ENCODE measurements at places on chromosomes 12 and 14.
A peak's percentile ranks its signal among the peaks of the same experiment; 100 is the strongest.

- DNase-seq, result no peak
Measured at GRCh38 chr12:126742241-126742641, 1524.7 kb upstream of the TMEM132C start.

DNA sequence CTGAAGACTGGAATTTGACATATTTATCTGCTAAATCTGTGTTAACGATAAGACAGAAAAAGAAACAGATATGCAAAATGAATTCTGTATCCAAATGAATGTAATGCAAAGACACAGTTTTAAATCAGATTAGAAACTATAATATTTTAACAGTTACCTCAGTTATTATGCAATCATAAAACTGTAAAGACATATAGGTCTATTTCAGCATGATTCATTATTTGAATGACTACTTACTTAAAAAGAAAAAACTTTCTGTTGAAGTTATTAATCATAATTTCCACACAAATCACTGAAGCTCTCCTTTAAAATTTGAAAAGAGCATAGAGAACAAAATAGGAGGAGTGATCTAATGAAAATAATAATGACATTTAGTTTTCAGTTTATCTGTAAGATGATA is 742.6 kb downstream of the FSCB start:
- no peak for DNase-seq

DNA sequence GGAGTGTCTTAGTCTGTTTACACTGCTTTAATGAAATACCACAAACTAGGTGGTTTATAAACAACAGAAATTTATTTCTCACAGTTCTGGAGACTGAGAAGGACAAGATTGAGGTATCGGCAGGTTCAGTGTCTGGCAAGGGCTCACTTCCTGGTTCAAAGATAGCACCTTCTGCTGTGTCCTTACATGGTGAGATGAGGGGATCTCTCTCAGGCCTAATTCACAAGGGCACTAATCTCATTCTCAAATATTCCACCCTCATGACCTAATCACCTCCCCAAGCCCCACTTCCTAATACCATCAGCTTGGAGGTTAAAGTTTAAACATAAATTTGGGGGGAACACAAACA is 35.0 kb upstream of the PLEK2 start:
- DNase-seq, result no peak

GRCh38 chr12:116186482-116187150 is 90.9 kb downstream of the MED13L start:
- DNase-seq, result no peak

DNA sequence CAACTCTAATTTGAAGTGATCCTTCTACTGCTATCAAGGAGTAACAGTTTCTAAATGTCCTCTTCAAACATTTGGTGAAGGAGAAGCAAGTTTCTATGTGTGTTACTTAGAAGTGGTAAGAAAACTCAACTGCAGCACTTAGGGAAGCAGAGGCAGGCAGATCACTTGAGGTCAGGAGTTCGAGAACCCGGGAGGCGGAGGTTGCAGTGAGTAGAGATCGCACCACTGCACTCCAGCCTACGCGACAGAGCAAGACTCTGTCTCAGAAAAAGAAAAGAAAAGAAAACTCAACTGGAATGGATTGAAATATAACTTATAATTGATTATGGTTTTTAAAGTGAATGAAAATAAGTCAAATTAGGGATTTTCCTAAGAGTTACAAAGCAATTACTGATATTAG is 169.7 kb upstream of the ATP2B1 start:
- no peak for DNase-seq

DNA sequence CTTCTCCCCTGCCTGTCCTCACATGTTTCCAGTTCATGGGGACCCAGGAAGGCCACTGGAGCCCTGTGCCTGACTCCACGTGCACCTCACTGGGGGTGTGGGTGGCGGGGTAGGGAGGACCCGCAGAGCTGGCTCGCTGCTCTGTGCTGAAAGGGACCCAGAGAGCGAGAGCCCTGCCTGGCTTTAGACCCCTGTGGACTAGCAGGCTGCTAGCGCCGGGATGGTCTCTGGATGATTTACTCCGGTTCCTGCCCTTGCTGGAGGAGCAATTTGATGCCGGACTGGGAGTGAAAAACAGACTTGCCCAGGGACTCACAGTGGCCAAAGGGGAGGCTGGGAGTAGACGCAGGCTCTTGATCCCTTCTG is 49.0 kb downstream of the NTF3 start:
- DNase-seq, result no peak

GRCh38 chr14:76386944-76387782 is 11.2 kb downstream of the ESRRB start:
- peak; percentile 47 for DNase-seq

DNA sequence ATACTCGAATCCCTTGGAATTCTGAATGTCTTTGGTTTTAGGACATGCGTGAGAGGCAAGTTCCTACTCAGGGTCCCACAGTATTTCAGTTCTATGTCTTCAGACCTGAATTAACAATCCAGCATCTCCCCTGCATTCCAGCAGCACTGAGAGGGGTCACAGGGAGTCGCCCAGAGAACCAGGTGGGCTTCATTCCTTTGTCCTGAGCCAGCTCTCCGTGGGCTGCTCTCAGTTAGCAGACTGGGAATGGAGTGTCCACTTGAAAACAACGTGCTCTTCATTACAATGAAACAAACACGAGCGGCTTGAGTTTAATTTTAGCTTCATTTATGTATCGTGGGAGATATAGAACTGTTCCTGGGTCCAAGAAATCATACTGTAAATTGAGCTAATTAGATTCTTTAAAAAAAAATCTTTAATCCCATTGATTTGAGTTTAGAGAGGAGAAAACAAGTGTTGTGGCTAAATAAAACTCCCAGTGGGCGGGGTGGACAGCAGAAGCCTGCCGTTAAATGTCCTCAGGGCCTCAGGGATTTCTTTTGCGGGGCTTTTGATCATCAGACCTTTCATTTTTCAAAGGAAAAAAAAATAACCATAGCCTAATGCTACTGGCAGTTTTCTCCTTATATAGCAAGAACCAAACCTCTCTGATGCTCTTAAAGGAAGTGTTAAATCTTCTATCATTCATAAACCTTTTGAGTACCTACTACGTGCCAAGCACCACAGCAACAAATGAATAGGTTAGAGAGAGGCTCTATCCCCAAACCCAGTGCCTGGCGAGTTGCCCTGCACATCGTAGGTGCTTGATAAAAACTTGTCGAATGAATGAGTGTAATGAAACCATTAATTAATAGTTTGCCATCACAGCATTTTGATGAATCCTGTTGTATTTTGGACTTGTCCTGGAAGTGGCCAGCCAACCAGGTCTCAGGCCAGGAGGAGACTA is 140.4 kb downstream of the CHST11 start:
- no peak for DNase-seq

DNA sequence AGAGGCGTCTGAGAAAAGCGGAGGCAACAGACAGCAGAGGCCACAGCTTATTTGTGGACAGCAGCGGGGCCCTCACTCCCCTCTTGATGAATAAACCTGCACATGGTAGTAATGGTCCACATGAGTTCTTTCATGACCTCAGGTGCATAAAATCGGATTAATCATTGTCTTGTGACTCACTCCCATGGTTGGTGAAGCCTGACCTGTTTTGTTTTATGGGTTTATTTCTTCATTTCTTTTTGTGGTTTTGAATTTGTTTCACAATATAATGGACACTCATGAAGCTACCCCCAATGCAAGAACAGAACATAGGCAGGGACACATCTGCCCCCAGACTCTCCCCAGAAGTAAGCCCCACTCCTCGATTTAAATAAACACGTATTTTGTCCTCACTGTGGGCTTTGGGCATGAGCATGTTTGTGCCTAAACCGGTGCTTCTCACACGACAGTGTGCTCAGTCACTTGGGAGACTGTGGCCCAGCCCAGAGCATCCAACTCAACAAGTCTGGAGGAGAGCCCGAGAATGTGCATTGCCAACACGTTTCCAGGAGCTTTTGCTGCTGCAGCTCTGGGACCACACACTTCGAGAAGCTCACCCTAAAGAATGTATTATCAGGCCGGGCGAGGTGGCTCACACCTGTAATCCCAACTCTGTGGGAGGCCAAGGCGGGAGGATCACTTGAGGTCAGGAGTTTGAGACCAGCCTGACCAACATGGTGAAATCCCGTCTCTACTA is 116.1 kb downstream of the SCARB1 start:
- no peak for DNase-seq

- DNase-seq, result no peak
Measured at GRCh38 chr12:41509271-41510055, 321.3 kb downstream of the PDZRN4 start.

DNA sequence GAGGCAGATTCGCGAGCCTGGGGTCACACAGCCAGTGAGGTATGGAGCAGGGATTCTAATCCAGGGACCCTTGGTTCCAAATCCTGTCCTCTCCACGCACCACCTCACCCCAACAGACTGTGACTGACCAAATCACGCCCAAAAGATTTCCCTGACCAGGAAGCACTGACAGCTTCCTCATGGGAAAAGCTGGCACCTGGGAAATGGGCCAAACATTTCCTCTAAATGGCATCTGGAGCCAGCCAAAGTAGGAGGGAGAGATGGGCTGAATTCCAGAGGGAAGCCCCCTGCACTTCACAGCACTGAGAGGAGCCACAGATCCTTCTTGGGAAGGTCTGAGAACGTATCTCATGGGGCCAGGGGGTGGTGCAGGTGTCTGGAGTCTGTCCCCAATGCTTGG is 28.8 kb downstream of the CCDC92 start:
- no peak for DNase-seq

DNA sequence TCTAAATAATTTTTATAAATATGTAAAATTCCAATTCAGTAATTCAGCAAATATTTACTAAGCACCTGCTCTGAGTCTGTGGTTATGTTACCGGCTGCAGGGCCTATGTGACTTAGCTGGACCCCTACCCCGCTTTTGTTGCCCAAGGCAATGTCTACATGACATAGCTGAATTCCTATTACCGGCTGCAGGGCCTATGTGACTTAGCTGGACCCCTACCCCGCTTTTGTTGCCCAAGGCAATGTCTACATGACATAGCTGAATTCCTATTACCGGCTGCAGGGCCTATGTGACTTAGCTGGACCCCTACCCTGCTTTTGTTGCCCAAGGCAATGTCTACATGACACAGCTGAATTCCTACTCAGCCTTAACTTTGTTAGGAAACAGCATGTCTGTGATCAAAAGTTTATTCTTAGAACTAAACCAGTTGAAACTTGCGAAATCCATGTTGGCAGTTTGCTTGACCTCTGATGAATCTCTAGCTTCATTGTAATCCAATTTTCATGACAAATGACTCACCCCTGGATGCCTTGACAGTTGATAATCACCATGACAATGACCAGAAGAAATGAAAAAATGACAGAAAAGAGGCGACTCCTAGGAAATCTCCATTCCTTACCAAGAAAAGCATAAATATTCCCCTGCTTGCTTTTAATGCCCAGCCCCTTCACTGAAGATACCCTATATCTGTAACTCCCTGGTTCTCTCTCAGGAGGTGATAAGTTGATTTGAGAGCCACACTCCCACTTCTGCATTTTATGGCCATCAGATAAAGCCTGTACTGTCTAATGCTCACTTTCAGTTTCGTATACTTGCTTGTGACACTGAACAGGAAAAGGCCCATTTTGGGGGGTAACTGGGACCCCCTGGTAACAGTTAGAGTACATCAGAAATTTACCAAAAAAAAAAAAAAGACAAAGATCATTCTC is 148.4 kb upstream of the SYT10 start:
- no peak for DNase-seq

DNA sequence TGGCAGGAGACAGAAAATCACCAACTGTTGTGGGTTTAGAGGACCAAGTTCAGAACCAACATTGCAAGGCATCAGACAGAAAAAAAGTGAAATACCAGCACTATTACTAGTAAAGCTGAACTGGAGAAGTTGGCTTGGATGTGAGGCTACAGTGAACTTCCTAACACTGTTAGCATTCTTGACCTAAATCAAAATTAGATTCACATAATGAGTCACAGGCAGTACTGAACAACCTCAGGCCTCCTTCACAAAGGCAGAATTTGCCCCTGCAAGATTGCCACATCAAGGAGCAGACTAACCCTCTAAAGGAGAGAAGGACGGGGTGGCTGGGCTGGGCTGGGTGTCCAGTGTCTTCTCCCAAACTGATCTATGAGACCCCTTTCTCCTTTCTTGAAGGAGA is 539.7 kb downstream of the SNAPC1 start:
- no peak for DNase-seq

DNA sequence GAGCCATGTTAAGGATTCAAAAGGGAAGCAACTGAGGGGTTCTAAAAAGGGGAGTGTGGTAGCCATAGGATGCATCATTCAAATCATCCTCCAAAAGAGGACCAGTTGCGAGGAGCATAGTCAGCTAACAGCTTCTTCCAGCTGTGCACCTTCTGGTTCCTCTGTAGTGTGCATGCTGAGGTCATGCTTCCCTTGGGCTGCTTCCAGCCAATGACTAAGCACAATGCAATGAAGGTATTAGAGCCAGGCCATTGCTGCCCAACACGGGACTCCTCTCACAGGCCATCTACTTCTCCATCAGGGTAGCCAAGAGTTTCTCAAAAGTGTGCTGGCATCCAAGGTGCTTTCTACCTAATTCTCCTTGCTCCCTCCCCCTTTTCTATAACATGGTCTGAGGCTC is 69.2 kb upstream of the ARID2 start:
- DNase-seq, result no peak

DNA sequence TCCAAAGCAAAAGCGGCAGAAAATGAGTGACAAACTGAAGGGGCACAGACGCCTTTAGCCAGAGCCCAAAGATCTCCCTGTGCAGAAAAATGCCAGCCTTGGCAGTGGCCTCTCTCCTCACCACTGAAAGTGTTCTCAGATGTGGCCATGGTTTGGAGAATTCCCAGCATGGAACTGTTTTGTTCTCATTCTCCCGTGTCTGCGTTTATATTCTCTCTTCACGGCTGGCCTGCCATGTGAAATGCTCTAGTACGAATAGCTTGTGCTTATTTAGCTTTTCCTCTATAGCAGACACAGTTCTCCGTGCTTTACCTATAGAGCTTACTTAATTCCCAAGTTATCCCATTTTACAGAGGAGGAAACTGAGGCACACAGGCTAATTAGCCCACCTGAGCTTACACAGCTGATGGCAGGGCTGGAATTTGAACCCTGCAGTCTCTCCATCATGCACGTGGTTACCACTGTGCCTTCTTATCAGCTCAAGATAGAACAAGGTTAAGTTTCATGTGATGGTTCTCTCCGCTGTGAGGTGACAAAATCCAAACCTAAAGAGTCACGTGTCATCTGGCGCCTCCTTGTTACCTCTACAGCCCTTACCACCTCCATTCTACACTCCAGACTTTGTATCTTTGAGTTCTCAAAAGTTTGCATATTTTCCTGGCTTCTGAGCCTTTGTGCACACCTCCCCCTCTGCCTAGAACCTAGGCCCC is 141.6 kb downstream of the GCH1 start:
- DNase-seq, result no peak

GRCh38 chr12:123389560-123390351 is 5.8 kb downstream of the KMT5A start:
- peak; percentile 33 for DNase-seq

GRCh38 chr12:132577191-132577920 is 33.0 kb downstream of the LRCOL1 start:
- no peak for DNase-seq

DNA sequence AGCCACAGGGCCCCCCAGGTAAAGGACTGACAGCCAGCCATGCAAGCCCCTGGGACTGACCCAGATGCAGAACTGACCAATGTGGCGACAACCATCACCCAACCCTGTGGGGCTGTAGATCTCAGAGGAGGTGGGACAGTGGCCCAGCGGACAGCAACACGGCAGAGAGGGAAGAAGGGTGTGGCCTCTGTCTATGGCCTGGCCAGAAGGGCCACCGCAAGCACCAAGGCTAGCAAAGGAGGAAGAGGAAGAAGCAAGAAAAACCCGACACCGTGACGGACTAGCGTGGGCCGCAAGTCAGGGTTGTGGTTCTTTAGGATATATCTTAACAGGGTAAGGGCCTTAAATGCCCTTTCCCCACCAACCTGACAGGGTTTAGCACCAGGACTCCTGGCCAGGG is 71.2 kb downstream of the ITPK1 start:
- no peak for DNase-seq

GRCh38 chr14:95184413-95184790 is 27.1 kb upstream of the DICER1 start:
- no peak for DNase-seq
